ENCODE measurements at places on chromosomes 3 and 15. TPM values are rescaled to one million over a fixed set of nuclear protein-coding genes. Genes with fewer than 3 reads are reported as not detected.
A peak's percentile ranks its signal among the peaks of the same experiment; 100 is the strongest.

LRRC31 gene
- total RNA-seq: not detected

CXCR6 gene
- 0.34 TPM for total RNA-seq

NOX5 gene
- 0.05 TPM for total RNA-seq

CHST13 gene
- not detected for total RNA-seq

ROBO2 gene
- not detected for total RNA-seq

GRCh38 chr15:66631616-66632263 is 65.9 kb upstream of the LCTL start:
- no peaks in the 10 kb centered on the region for H3K36me3 ChIP-seq
- no peak overlapping the region for H3K27ac ChIP-seq
- H3K4me1 ChIP-seq: no peaks in the 10 kb centered on the region
- H3K27me3 ChIP-seq: no peaks in the 10 kb centered on the region

DNA sequence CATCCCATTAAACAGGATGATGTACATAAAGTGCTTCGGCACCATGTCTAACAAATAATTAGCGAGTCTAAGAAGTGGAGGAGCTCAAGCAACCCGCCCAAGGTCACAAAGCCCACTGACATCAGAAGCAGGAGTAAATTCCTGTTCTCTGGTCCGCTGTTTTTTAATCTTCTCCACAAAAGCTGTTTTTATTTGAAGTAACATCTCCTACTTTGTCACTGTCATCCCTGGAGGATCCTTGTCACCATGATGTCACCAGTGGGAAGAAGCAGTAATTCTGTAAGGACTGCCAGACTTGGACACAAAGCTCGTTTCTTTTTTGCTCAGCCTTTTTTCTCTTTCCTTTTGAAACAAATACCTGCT is 216.2 kb downstream of the STT3B start:
- H3K4me1 ChIP-seq: no peaks in the 10 kb centered on the region
- no peak overlapping the region for H3K4me3 ChIP-seq
- no peak overlapping the region for H3K27ac ChIP-seq
- H3K36me3 ChIP-seq: no peaks in the 10 kb centered on the region
- no peak for DNase-seq

DNA sequence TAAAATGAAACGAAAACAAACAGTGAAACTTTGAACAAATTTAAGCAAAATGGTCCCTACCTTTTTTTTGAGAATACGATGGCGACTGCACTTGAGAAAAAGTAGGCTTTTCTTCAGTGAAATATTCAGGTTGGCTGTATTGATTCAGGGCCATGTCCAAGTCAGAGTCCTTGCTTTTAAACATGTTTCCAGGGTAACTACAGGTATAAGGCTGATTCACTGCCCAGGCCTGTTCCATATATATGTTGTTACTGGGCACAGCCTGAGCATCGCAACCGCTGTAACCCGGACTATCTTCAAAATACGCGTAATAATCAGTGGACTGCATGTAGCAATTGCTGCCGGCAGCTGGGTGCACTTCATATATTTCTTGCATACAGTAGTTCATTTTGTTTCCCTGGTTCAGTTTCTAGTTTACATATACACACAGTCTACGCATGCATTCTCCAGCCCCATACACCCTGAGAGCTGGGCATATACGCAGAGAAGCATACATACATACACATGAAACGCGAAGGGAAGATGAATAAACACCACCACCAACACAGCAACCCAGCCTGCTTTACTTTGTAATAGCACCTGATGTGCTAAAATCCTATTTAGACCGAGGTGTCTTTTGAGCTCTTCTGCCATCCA is 220.0 kb downstream of the NR1D2 start:
- no peak overlapping the region for H3K4me3 ChIP-seq
- H3K36me3 ChIP-seq: no peaks in the 10 kb centered on the region
- DNase-seq: no peak
- peaks cover 2% of the 10 kb centered on the region for H3K27me3 ChIP-seq
- no peak overlapping the region for H3K27ac ChIP-seq
- no peaks in the 10 kb centered on the region for H3K4me1 ChIP-seq

PPIP5K1 gene
- total RNA-seq: 49.8 TPM

- no peak for DNase-seq
- no peak overlapping the region for H3K27ac ChIP-seq
- no peaks in the 10 kb centered on the region for H3K36me3 ChIP-seq
- peaks cover 23% of the 10 kb centered on the region for H3K27me3 ChIP-seq
Observed at GRCh38 chr15:77753281-77753873, 120.7 kb upstream of the LINGO1 start.

GRCh38 chr15:80432345-80432702 is 28.1 kb downstream of the ARNT2 start:
- no peak overlapping the region for H3K27ac ChIP-seq
- peaks cover 35% of the 10 kb centered on the region for H3K27me3 ChIP-seq
- no peaks in the 10 kb centered on the region for H3K36me3 ChIP-seq
- no peak overlapping the region for H3K4me3 ChIP-seq

C3orf52 gene
- 0.96 TPM for total RNA-seq

DNA sequence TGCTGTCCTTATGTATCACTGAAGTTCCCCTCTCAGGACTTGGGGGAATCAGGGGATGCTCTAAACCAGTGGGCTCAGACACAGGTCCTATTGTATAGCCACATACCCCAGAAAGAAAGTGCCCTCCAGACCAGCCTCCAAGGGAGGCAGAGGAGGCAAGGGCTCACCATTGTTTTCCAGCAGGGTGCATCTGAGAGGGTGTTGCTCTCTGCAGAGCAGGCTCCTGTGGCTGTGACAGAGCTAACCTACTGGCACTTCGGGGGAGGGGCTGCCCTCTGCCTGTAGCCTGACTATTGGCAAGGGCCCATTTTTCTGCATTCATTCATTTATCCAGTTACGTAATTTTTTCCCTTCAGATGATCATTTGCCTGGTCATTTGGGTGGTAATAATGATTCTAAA is 39.9 kb downstream of the EEFSEC start:
- H3K4me3 ChIP-seq: no peak overlapping the region
- DNase-seq: no peak
- peaks cover 17% of the 10 kb centered on the region for H3K4me1 ChIP-seq
- H3K27me3 ChIP-seq: no peaks in the 10 kb centered on the region

DNA sequence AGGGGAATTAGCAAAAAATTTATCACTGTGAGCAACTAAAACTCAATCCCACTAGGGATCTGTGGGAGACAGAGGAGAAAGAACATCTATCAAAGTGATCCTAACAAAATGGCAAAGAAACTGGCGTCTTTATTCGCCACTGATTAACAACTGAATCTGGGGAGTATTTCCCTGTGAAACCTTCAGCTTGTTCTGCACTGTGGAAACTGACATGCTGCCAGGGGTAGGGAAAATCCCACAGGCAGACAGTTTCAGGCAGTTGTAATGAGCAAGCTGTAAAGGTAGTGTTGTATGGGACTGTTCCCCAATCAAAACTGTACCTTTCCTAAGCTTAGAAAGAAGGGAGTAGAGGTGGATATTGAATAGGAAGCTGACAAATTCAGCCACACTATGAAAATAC is 611.7 kb downstream of the VGLL3 start:
- no peaks in the 10 kb centered on the region for H3K36me3 ChIP-seq
- no peaks in the 10 kb centered on the region for H3K27me3 ChIP-seq
- DNase-seq: no peak
- no peaks in the 10 kb centered on the region for H3K4me1 ChIP-seq
- no peak overlapping the region for H3K27ac ChIP-seq

INSYN1 gene
- not detected for total RNA-seq

DNA sequence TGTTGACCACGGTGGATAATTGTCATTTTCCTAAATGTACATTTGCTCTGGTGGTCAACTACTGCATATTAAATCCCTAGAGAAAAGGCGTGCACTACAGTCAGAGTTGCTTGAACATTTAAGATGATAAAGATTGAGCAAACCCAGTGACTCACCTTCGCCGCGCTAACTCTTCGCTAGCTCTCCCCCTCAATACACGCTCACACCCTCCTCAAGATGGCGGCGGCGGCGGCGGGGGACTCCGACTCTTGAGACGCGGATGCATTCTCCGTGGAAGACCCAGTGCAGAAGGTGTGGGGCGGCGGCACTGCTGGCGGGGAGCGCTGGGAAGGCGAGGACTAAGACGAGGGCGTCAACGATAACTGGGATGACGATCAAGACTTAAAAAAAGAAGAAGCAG is 79.8 kb upstream of the PFN2 start:
- H3K4me1 ChIP-seq: no peaks in the 10 kb centered on the region
- no peak overlapping the region for H3K27ac ChIP-seq
- H3K36me3 ChIP-seq: no peaks in the 10 kb centered on the region
- no peak for DNase-seq

DNA sequence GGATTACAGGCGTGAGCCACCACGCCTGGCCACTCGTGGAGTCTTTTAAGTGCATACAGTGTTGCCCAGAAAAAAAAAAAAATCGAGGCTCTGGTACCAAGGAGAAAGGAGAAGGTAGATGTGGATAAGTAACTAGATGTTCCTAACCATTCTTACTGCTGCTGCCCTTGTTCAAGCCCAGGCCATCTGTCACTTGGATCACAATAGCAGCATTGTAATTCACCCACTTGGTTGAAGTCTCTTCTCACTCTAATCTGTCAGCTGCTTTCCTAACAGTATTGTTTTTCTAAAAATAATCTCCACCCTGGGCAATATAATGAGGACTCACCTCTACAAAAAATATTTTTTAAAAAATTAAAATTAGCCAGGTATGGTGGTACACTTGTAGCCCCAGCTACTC is 58.0 kb upstream of the CRTC3 start:
- no peaks in the 10 kb centered on the region for H3K27me3 ChIP-seq
- H3K4me3 ChIP-seq: no peak overlapping the region
- H3K36me3 ChIP-seq: peaks cover 94% of the 10 kb centered on the region
- H3K4me1 ChIP-seq: peaks cover 10% of the 10 kb centered on the region
- no peak overlapping the region for H3K27ac ChIP-seq

DNA sequence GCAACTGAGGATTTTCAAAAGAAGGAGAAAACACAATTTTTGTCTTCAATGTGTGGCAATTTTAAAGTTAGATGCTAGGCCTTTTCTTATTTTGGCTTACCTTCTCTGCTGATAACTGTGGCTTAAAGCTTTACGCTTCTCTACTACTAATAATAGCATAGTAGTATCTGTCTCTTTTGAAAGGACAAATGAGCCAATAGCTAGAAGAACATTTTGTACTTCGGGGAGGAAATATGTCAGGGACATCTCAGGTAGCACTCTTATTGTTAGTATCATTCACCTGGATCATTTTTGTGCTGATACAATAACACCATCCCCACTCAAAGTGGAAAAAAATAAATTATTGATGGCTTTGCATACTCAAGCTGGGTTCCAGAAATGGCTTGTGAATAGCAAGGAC is 586.1 kb upstream of the TBL1XR1 start:
- H3K27me3 ChIP-seq: no peaks in the 10 kb centered on the region
- DNase-seq: no peak
- H3K4me1 ChIP-seq: peaks cover 7% of the 10 kb centered on the region
- H3K4me3 ChIP-seq: no peak overlapping the region
- no peak overlapping the region for H3K27ac ChIP-seq

- H3K27ac ChIP-seq: no peak overlapping the region
- no peak overlapping the region for H3K4me3 ChIP-seq
- no peaks in the 10 kb centered on the region for H3K27me3 ChIP-seq
- no peak for DNase-seq
- no peaks in the 10 kb centered on the region for H3K36me3 ChIP-seq
Observed at GRCh38 chr3:173825730-173826129, 428.2 kb downstream of the NLGN1 start.

SLC12A1 gene
- total RNA-seq: not detected

DNA sequence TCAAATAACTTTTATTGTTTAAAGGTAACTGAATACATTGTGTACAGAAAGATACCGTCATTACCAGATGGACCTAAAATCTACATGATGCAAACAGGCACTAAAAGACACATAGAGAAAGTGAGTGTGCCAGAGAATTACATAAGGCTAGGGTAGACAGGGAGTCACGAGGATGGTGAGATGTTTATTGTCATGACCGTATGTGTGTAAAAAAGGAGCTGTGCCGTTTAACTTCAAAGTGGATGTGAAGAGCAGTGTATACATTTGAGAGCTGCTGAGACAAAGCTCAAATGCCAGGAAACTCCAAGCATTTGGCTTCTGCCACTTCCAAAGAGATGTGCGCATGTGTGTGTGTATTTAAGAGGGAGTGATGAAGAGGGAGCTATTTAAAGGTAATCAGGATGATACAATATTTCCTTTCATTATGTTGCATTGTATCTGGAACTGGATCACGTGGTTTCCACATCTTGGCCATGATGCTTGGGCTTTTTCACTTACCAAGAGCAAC is 51.4 kb upstream of the IGF1R start:
- no peak for DNase-seq
- H3K4me1 ChIP-seq: peaks cover 19% of the 10 kb centered on the region
- no peaks in the 10 kb centered on the region for H3K36me3 ChIP-seq
- H3K27ac ChIP-seq: no peak overlapping the region
- peaks cover 8% of the 10 kb centered on the region for H3K27me3 ChIP-seq
- H3K4me3 ChIP-seq: no peak overlapping the region

ZIC4 gene
- not detected for total RNA-seq

CCRL2 gene
- 1.5 TPM for total RNA-seq

DNA sequence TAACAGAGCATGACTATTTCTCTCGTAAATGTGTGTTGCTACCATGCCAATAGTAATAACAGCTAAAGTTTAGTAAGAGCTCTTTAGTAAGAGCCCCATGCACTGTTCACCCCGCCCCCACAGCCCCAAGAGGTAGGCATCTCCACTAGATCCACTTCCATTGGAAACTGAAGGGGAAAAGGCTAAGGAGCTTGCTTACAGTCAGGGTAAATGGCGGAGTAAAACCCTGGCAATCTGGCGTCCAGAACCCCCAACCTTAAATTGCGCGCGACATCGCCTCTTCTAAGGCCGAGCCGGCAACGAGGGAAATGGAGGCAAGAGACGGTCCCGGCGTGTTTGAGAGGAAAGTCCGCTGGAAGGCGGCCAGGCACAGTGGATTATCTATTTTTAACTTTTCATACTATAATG is 654 bp upstream of the C3orf38 start:
- peak overlapping the region; percentile 95 for H3K4me3 ChIP-seq
- H3K27me3 ChIP-seq: no peaks in the 10 kb centered on the region
- no peaks in the 10 kb centered on the region for H3K36me3 ChIP-seq
- DNase-seq: no peak

- no peaks in the 10 kb centered on the region for H3K27me3 ChIP-seq
- no peak overlapping the region for H3K4me3 ChIP-seq
- DNase-seq: no peak
- no peaks in the 10 kb centered on the region for H3K36me3 ChIP-seq
- no peaks in the 10 kb centered on the region for H3K4me1 ChIP-seq
- H3K27ac ChIP-seq: no peak overlapping the region
Observed at GRCh38 chr15:53296603-53297002, 462.9 kb downstream of the WDR72 start.

PLA2G4B gene
- 40.1 TPM for total RNA-seq

GRCh38 chr3:176916777-176917176 is 280.5 kb downstream of the TBL1XR1 start:
- H3K36me3 ChIP-seq: no peaks in the 10 kb centered on the region
- no peak overlapping the region for H3K4me3 ChIP-seq
- H3K27ac ChIP-seq: no peak overlapping the region
- H3K4me1 ChIP-seq: no peaks in the 10 kb centered on the region
- DNase-seq: no peak

- H3K27ac ChIP-seq: no peak overlapping the region
- no peaks in the 10 kb centered on the region for H3K36me3 ChIP-seq
- peaks cover 18% of the 10 kb centered on the region for H3K27me3 ChIP-seq
- no peak for DNase-seq
Observed at GRCh38 chr3:12741209-12741608, 17.9 kb downstream of the TMEM40 start.
